Panc1 (cell line): ENCODE measurements at places on chromosomes 12 and 14.

DNA sequence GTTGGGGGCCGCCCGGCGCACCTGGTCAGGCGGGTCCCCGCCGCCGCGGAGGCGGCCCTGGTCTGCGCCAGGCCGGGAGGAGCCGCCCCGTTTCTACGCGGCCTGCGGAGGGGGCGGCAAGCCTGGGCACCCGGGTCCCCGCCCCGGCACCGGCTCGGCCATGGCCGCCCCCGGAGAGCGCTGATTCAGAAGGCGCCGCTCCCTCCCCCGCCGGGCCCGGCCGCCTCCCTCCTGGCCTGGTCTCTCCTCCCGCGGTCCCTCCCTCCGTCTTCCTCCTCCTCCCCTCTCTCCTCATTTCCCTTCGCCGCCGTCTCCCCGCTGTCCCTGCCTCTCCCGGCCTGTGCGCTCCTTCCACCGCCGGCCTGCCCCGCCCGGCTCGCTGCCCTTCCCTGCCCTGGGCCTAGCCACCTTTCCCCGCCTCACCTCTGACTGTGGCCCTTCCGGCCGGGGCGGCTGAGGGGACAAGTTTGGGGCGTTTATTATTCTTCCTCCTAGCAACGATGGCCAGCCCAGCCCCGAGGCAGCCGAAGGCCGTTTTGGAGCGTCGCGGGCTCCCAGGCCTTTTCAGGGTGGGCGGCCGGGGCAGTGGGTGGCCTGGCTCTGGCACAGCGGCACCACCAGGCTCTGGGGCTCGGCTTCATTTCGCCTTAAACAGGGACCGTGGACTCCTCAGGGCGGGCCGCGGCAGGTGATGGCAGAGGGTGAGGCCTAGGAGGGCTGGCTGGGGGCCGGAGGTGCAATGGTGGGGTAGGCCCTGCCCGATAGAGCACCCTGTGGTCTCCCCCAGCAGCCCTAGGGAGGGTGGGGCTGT lies 768 bp downstream of the CEP170B start:
- DNase-seq: no peak

- DNase-seq: no peak
Observed at GRCh38 chr12:119868992-119869391, 8.1 kb downstream of the CIT start.

DNA sequence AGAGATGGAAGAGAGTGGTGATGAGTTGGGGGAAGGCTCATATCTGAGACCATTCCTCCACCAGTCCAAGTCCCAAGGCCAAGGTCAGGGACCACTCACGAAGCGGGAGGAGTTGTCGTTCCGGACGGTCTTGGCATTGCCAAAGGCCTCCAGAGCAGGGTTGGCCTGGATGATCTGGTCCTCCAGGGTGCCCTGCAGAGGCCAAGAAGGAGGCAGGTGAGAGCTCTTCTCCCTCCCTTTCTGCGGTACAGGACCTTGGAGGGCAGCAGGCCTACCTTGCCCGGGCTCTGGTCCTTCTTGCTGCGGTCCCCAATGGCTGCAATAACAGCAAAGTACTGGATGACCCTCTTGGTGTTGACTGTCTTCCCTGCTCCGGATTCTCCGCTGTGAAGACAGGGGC lies 4.0 kb downstream of the MYH7 start:
- DNase-seq: no peak

DNA sequence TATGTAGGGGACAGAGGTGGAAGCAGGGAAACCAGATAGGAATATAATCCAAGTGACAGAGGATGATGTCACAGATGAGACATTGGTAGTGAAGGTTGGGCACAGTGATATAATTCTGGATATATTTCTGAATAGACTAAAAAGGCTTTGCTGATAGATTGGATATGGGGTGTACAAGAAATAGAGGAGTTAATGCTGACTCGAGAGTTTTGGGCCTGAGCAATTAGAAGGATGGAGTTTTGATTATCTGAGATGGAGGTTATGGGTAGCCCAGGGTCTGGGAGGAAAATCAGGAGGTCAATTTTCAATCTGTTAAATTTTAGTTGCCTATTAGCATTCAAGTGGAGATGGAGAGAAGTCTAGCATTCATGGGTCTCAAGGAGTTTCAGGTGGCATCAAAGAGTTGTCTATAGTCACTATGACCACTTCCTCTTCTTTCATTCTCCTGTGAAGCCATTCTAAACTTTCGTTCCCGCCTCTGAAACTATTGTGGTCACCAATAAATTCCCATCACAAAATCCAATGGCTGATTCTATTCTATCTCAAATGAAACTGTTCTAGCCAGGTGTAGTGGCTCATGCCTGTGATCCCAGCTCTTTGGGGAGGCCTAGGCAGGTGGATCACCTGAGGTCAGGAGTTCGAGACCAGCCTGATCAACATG lies 10.6 kb upstream of the ANO6 start:
- no peak for DNase-seq

DNA sequence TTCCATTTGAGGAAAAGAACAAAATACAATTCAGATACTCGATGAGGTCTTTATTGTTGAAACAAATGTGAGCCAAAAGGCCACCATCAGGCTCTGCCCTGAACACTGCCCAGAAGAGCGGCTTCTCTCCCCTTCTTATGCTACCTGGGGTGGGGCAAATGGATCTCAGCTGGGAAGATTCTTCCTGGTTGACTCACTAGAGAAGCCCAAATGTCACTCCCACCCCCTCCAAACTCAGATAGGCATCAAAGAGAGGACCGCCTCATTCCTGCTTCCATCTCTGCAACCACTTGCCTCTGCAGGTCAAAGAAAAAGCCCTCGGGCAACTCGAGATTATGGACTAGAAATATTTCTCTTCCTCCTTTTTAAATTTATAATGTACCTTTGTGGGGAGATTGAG lies 55.8 kb downstream of the TBX3 start:
- DNase-seq: no peak
